ENCODE measurements at places on chromosomes 7 and 10.
A peak's percentile ranks its signal among the peaks of the same experiment; 100 is the strongest.

GRCh38 chr10:130713135-130713534 is 576.9 kb downstream of the GLRX3 start:
- DNase-seq, result no peak

GRCh38 chr7:18655912-18656311 is 160.4 kb downstream of the HDAC9 start:
- no peak for DNase-seq

DNA sequence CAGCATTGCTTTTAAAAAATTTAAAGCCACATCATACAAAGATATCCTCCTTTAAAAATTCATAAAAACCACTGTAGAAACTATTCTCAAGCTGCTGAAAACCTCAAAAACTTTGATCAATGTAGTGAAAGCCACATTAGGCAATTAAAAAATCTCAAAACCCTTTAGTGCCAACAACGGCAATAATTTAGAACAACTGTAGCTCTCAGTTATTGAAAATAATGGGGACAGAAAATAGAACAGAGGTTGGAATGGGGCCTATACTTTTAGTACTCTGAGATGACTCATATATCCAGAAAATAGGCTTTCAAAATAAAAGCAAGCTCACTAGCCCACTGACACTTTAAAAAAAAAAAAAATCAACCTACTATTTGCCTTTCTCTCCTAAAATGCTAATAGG is 87.5 kb downstream of the GSAP start:
- DNase-seq, result no peak

DNA sequence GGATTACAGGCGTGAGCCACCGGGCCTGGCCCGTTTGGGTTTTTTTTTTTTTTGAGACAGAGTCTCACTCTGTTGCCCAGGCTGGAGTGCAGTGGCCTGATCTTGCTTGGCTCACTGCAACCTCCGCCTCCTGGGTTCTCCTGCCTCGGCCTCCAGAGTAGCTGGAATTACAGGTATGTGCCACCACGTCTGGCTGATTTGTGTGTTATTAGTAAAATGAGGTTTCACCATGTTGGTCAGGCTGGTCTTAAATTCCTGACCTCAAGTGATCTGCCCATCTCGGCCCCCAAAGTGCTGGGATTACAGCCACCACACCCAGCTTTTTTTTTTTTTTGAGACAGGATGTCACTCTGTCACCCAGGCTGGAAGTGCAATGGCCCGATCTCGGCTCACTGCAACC is 5.9 kb upstream of the BAIAP2L1 start:
- no peak for DNase-seq

DNA sequence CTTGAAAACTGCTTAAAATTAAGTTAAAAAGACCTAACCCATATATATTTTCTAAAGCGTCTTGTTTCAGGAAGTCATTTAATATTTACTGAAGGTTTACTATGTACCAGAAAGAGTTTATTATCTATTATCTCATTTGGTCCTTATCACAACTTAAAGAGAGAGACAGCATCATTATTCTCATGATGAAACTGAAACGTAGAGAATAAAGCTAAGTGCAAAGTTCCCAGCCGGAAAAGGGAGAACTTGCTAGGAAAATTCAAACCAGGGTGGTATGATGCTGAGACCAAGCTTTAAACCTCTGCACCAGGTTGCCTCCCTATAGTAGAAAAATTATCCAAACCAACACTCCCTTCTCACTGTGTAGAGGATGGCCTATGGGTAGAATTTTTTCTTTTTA is 207.7 kb upstream of the BMPER start:
- no peak for DNase-seq

DNA sequence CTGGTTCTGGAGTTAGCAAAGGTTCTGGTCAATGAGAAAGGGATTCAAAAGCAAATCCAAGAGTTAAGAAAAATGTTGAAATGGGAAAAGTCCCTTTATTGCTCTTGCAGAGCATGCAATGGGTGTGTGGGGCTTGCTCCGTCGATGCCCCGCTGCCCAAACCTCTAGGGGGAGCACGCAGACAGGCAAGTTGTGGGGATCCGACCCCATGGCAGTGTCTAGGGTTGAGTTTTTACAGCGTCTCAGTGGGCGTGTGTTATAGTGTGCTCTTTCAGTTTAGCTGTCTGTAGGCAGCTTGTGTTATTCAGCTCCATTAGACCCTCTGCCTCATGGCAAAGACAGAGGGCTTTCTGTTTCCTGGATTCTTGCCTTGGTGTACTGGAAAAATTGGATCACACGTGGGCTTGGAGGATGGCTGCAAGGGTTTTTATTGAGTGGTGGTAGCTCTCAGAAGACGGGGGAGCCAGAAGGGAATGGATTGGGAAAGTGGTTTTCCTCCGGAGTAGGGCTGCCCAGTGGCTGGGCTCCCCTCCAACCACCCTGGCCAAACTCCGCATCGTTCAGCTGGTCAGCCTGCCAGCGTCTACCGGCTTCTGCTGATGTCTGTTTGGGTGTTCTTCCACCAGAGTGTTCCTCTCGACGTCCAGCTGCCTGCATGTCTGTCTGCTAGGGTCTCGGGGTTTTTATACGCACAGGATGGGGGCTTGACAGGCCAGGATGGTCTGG is 102.3 kb upstream of the PLXDC2 start:
- DNase-seq, result peak; percentile 27

GRCh38 chr10:133158756-133159610 is 1.0 kb upstream of the KNDC1 start:
- DNase-seq, result no peak

Data from putamen (tissue), 1 donor.